Cardiac ventricle fibroblast (primary cell): ENCODE measurements at places on chromosomes 16 and 17. TPM values are rescaled to one million over a fixed set of nuclear protein-coding genes. Genes with fewer than 3 reads are reported as not detected.

Gene TEFM
- total RNA-seq = 9.1 and 9.9 TPM in 2 replicates

Gene CHAD
- 0.10 TPM in 1 of 2 replicates, not detected in the other for total RNA-seq

Gene TMEM114
- total RNA-seq = not detected in 2 replicates

Gene PYDC1
- not detected in 2 replicates for total RNA-seq

Gene CDH15
- 0.29 TPM in 1 of 2 replicates, not detected in the other for total RNA-seq

Gene ITGB4
- 0.25 and 0.59 TPM in 2 replicates for total RNA-seq

Gene NT5M
- 0.62 and 1.4 TPM in 2 replicates for total RNA-seq

Gene PRR15L
- not detected in 2 replicates for total RNA-seq

Gene CD300E
- total RNA-seq = not detected in 2 replicates

Gene MYO15A
- total RNA-seq = 2.0 and 3.1 TPM in 2 replicates

Gene GUCY2D
- not detected in 2 replicates for total RNA-seq

Gene MPO
- 0.06 TPM in 1 of 2 replicates, not detected in the other for total RNA-seq

Gene AIPL1
- not detected in 2 replicates for total RNA-seq

Gene CBX1
- total RNA-seq = 35.3 and 42.2 TPM in 2 replicates

Gene TBC1D26
- total RNA-seq = not detected in 2 replicates

Gene C16orf89
- 1.4 and 2.3 TPM in 2 replicates for total RNA-seq

Gene LRRC59
- total RNA-seq = 111 and 127 TPM in 2 replicates

Gene ZNF19
- total RNA-seq = 1.8 and 3.3 TPM in 2 replicates

Gene SCIMP
- not detected in 2 replicates for total RNA-seq

Gene HOXB3
- total RNA-seq = 0.37 and 0.73 TPM in 2 replicates

Gene AXIN1
- 19.0 and 20.7 TPM in 2 replicates for total RNA-seq

Gene HOXB2
- 10.3 and 27.3 TPM in 2 replicates for total RNA-seq

Gene NPIPA3
- total RNA-seq = not detected in 2 replicates

Gene EVPLL
- not detected in 2 replicates for total RNA-seq

Gene WSB1
- 63.5 and 64.6 TPM in 2 replicates for total RNA-seq

Gene KLHL36
- 37.9 and 42.3 TPM in 2 replicates for total RNA-seq

Gene TPSB2
- total RNA-seq = not detected in 2 replicates

Gene ETV4
- total RNA-seq = 2.5 and 3.8 TPM in 2 replicates

Gene KIF19
- 0.54 and 1.1 TPM in 2 replicates for total RNA-seq

Gene KRT33A
- not detected in 2 replicates for total RNA-seq

Gene SOX9
- 41.6 and 54.9 TPM in 2 replicates for total RNA-seq

Gene CCNF
- total RNA-seq = 3.3 and 3.6 TPM in 2 replicates

Gene PTX4
- 0.37 TPM in 1 of 2 replicates, not detected in the other for total RNA-seq

Gene ABCC12
- total RNA-seq = 0.10 and 0.12 TPM in 2 replicates

Gene CCT6B
- total RNA-seq = 0.69 and 1.5 TPM in 2 replicates

Gene TBC1D3E
- total RNA-seq = not detected in 2 replicates

Gene CCDC200
- not detected in 2 replicates for total RNA-seq

Gene MKS1
- 7.9 and 8.3 TPM in 2 replicates for total RNA-seq

Gene FOXO3B
- 6.2 and 7.1 TPM in 2 replicates for total RNA-seq

Gene GPR142
- total RNA-seq = not detected in 2 replicates

Gene FBXL16
- not detected in 2 replicates for total RNA-seq

Gene CDRT15
- total RNA-seq = not detected in 2 replicates

Gene LPCAT2
- 7.5 and 11.9 TPM in 2 replicates for total RNA-seq

Gene HEATR9
- not detected in 2 replicates for total RNA-seq

Gene NTN3
- 1.1 TPM in 1 of 2 replicates, not detected in the other for total RNA-seq

Gene ASPSCR1
- total RNA-seq = 13.0 and 17.5 TPM in 2 replicates

Gene CA5A
- total RNA-seq = not detected in 2 replicates

Gene TERB1
- not detected in 2 replicates for total RNA-seq

Gene NPIPA5
- 2.9 and 5.5 TPM in 2 replicates for total RNA-seq

Gene DHRS7C
- total RNA-seq = not detected in 2 replicates

Gene KRT222
- total RNA-seq = not detected in 2 replicates

Gene UTS2R
- total RNA-seq = not detected in 2 replicates

Gene GPR139
- total RNA-seq = not detected in 2 replicates

Gene CES5A
- not detected in 2 replicates for total RNA-seq

Gene NLRC3
- 0.19 TPM in 1 of 2 replicates, not detected in the other for total RNA-seq
